Activated CD4-positive, CD25-positive, alpha-beta regulatory T cell treated with anti-CD3 and anti-CD28 coated beads, Interleukin-2, amount 50 U/mL, for 72 hours (primary cell): ENCODE measurements at places on chromosomes 4 and X.

DNA sequence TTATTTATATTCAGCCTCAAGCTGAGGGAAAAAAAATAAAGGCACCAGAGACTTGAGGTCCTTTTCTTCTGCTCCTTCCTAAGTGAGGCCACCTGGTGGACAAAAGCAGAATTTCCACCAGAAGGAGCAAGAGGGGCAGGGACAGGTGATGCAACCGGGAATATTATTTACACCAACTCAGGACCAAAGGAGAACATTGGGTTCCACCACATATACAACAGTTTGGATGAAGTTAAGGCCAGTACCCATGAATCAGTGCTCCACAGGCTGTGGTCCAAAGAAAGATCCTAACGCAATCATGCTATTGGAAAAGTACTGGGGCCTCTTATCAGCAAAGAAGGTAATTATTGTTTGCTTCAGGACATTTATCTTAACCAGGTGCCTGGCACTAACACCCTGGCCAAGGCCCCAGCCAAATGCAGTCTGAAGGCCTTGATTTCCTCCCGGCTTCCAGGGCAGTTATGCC lies 57.4 kb downstream of the TSC22D3 start:
- DNase-seq = peak; percentile 65

GRCh38 chr4:177191586-177191985 lies 118.1 kb upstream of the NEIL3 start:
- no peak for DNase-seq

GRCh38 chr4:168859888-168860694 lies 150.0 kb downstream of the CBR4 start:
- DNase-seq = no peak

DNA sequence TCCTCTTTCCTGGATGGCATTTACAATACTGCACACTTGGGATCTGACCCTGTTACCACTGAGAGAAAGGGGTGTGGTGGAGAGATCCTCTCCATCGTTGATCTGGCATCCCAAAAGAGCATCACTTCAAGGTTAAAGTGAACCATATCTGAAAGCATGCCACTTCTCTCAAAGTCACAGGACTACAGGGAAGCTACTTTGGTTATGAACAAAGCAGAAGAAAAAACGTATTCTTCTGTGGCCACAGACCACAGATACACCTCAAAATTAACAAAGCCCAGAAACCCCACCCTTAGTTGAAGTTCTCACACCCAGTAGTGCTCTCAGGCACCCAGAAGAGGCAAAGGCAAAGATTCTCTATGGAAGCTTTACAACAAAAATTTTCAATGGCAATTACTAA lies 108.3 kb downstream of the JADE1 start:
- no peak for DNase-seq

GRCh38 chrX:31115398-31115797 lies 43.6 kb upstream of the FTHL17 start:
- DNase-seq = no peak

DNA sequence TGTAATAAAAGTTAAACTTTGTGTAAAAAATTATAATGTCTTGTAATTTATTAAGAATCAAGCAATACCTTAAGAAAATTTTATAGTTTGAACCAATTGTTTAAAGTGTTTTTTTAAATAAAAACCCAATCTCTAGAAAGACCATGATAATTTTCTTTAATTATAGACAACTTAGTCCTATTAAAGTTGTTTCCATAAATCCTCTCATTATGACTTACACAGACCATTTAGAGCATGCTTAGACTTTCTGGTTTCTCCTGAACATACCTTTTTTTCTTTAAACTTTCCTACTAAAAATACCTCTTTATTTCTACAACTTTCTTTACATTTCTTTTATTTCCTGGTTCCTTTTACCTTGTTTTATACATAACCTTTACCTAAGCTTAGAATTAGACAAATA lies 837.4 kb downstream of the PCDH19 start:
- no peak for DNase-seq

DNA sequence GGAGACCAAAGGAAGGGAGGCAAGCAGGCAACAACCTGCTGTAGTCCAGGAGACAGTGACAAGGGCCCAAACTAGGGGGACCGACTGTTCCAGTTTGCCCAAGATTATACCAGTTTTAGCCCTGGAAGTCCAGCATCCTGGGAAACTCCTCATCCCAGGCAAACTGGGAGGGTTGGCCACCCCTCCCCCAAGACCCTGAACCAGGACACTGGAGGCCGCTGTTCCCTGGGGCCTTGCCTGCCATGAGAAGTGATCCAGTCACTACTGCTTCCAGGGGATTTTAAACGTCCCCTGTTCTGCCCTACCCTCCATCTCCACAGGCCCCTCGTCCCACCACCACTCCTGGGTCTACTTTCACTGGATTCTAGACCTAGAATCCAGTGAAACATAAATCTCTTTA lies 4.3 kb upstream of the DGAT2L6 start:
- no peak for DNase-seq

DNA sequence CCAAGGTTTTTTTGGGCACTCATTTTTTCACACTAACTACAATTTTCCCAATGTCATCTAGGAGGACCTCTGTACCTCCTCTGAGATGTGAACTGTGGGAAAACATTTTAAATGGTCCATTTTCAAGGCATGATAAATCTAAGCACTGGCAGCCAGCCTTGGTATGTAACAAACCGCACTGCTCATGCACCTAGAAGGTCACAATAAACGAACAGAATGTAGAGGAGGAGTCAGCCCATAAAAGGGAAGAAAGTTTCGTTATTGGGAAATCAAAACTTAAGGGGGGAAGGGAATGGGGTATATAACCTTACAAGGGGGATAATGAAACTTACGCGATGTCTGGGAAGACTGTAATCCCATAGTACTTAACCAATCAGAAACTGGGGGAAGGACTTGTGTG lies 16.4 kb downstream of the COX18 start:
- DNase-seq = no peak

GRCh38 chr4:82865592-82865991 lies 25.4 kb downstream of the SEC31A start:
- no peak for DNase-seq

- DNase-seq = no peak
Observed at GRCh38 chr4:7073526-7074390, 5.9 kb upstream of the GRPEL1 start.

DNA sequence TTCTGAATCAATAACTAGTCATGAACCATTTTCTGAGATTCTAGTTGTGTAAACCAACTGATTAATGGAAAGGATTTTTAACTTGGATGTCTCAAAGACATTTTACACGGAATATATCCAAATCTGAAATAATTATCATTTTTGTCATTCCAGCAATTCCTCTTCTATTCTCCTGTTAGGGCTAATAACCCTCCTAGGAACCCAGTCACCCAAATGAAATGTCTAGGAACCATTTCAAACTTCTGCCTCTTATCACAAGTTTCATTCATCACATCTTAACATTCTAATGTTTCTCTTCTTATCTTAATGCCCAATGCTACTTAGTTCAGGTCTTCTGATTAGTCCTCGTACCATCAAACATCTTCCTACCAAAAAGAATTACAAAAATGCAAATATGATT lies 639.8 kb downstream of the DMD start:
- no peak for DNase-seq

DNA sequence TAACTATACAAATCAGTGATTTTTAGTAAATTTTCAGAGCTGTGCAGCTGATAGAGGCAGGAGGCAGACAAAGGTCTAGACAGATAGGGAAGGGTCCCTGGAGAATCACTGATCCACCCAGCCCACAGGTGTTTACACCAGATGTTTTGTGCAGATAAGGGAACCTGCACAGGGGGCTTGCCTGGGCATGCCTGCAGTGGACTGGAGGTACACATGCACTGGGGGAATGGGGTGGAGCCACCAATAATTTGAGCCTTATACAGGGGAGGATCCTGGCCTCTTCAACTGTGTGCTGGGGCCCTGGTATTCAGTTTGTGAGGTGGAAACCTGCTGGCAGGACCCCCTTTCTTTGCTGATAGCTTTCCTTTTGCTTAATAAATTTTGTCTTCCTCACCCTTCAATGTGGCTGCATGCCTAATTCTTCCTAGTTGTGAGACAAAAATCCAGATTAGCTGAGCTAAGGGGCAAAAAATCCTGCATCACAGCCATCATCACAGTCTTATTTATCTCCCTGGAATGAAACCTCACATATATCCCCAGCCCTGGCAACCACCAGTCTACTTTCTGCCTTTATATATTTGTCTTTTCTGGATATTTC lies 102.8 kb downstream of the KDM6A start:
- no peak for DNase-seq

DNA sequence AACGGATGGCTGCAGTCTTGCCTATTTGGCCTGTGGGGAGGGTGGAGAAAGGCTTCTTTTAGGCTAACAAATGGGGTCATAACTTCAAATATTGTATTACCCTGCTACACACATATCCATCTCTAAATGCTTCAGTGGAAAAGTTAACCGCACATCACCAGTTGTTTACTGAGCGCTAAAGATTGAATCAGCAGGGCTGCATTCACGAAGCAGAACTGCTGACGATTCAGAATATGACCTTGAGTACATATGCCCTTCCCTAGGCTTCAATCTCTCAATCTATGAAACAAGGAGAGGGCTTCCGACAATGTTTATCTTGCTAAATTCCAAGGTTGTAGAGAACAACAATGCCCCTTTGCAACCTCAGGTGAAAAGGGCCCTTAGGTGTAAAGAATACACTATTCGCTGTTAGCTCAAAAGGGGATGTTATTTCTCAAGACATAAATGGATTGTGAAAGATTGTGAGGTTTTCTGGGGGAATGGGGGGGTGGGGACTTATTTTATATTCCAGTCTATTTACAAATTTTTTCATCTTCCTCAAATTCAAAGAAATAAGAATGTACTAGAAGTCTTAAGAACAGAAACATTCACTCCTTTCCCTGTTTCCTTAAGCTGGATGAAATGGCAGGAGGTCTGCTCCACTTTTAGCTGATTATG lies 2.6 kb upstream of the ATP6AP2 start:
- DNase-seq = no peak

DNA sequence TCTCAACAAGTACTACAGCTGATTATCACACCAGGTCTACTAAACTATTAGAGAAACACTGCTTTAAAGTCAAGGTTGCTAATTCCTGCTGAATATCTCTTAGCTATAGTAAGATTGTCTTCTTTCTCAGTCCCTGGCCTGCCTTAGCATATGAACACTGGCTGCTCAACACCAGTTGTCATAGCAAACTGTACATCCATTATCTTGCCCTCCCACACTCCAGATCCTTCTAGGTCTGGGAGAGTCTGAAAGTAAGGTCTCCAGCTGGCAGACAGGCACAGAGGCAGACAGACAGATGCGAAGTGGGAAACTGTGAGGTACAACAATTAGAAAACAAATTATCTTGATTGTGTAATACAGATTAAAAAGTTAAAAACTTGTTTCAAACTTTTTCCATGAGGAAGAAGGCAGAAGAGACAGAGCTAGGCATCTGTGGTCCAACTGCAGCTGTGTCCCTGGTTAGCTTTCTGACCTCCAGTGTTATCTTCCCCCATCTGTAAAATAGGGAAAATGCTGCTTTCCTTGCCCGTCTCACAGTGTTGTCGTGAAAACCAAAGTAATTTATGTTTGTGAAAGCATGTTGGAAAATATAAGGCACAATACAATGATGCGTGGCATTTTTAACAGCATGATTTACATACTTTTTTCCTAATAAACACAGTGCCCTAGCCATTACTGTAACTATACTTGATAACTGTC lies 133.8 kb downstream of the KLHL13 start:
- DNase-seq = no peak

GRCh38 chr4:120055162-120055561 lies 11.5 kb downstream of the MAD2L1 start:
- no peak for DNase-seq

- no peak for DNase-seq
Observed at GRCh38 chrX:9707306-9708033, 58.2 kb downstream of the GPR143 start.

DNA sequence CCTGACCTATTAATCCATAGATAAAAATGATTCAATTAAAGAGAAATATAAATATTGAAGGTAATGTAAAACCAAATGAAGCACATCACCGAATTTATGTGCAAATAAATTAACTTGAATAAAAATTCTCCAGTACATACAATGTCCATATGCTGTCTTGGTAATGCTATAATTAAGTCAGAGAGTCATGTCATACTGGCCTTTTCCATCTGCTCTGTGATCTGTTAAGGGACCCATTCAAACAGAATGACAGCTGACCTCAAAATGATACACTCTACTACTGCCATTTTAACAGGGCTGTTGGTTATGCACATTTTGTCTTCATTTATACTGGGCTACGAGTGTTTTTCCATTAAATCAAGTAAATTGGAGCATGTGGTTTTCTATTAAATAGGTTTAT lies 99.3 kb downstream of the TEX13A start:
- DNase-seq = no peak

DNA sequence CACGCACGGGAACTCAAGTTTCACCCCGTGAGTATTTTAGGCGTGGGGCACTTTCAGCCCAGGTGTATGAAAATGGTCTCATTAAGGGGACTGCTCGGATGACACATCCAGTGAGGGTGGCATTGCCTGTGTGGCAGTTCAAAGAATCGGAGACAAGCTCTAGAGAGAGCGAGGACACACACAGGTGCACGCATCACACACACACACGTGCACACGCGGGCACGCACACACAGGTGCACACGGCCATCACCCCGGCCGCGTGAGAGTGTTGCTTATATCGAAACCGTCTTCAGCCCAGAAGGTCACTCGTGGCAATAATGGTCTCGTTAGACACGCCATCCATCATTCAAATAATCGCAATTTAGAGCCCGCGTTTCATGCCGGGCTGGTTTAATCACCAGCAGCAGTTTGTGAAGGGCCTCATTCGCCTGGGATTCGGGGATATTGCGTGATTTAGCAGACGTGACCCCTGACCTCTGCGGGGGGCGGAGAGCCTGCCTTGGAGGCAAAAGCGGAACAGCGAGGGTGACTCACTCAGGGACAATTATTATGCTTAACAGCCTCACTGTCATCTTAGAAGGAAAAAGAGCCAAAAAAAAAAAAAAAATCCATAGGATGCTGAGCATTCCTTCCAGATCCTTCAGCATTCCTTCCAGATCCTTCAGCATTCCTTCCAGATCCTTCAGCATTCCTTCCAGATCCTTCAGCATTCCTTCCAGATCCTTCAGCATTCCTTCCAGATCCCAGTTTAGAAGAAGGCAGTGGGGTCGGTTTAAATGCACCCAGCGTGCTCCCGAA lies 89.4 kb upstream of the PPP2R3B start:
- DNase-seq = no peak

DNA sequence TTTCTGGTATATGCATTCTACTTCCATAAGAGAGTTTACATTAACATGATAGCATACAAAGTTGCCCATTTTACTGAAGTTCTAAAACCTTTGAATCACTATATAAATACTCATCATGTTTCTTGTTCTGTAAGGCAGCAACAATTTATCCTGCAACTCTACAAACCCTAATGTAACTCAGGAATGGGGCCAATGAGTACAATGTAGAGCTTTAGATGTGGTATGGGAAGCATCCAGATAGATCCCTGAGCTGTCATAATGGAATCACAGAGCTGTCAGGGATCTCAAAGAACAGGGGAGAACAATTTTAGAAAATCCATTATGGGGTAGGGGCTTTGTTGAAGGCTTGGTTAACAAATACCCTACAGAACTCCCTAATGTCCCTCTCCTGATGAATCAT lies 88.5 kb downstream of the DCUN1D4 start:
- no peak for DNase-seq
